ENCODE measurements at places on chromosomes 7 and 10. TPM values are rescaled to one million over a fixed set of nuclear protein-coding genes. Genes with fewer than 3 reads are reported as not detected.

DNA sequence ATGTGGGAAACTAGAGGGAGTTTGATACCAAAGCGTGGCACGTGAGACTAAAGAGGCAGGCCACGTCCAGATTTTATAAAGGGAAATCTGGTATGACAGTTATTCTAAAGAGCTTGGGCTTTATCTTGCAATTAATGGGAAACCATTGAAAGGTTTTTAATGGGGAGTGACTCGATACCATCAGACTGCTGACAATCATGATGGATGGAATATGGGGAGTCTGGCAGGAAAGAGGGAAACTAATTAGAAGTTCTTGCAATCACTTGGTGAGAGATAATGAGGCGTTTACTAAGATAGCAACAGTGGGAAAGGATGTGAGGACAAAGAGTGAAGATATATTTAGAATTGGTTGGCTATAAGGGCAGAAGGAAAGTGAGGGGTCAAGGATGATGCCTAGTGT is 94.0 kb downstream of the MBL2 start:
- H3K27me3 ChIP-seq = no peaks in the 10 kb centered on the region
- H3K4me1 ChIP-seq = peaks cover 16% of the 10 kb centered on the region
- no peak for DNase-seq
- H3K27ac ChIP-seq = no peak overlapping the region
- H3K4me3 ChIP-seq = no peak overlapping the region
- no peaks in the 10 kb centered on the region for H3K36me3 ChIP-seq

DNA sequence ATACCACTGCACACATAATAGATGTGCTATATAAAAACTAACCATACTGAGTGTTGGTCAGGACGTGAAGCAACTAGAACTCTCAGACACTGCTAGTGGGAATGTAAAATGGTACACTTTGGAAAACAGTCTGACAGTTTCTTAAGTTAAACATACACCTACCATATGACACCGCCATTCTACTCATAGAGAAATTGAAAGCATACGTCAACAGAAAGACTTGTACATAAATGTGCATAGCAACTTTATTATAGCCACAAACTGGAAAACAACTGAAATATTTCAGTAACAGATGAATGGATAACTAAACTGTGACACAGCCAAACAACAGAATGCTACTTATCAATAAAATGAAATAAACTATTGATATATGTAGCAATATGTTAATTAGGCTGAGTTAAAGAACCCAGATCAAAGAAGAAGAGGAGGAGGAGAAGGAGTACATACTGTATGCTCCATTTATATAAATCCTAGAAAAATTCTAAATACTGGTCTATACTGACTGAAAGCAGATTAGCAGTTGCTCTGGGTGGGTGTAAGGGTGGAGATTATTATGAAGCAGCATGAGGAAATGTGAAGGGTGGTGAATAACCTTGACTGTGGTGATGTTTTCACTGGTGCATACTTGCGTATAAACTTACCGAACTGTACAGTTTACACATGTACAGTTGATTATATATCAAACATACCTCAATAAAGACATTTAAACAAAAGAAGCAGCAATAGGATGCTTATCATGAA is 48.6 kb downstream of the ARHGAP21 start:
- H3K4me3 ChIP-seq = no peak overlapping the region

GRCh38 chr10:89684604-89685003 is 16.8 kb upstream of the KIF20B start:
- H3K27ac ChIP-seq = no peak overlapping the region
- no peak for DNase-seq
- H3K36me3 ChIP-seq = no peaks in the 10 kb centered on the region
- no peaks in the 10 kb centered on the region for H3K4me1 ChIP-seq

The RINT1 gene
- 8.2 TPM for total RNA-seq
